ENCODE measurements at places on chromosomes 1 and 21.

- peak; percentile 67 for DNase-seq
Measured at GRCh38 chr1:210448297-210448892, 119.7 kb downstream of the HHAT start.

DNA sequence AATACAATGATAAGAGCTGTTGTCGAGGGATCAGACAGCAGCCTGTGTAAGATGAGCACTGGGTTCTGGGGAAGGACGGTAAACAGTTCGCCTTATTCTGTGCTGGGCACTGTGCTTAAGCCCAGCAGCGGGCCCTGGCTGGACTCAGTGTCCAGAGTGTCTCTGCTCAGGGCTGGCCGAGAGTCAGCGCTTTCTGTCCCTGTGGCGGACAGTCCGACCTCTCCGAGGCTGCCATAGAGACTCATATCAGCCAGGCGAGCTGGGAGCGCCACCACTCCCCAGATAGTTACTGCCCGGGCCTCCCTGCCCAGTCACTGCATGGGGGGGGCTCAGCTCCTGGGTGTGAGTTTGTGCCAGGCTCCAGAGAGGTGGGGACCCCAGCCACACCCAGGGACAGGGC lies 14.7 kb upstream of the NPHP4 start:
- no peak for DNase-seq

- no peak for DNase-seq
Measured at GRCh38 chr1:66401244-66401643, 132.7 kb upstream of the SGIP1 start.

GRCh38 chr1:60394436-60394835 lies 320.9 kb upstream of the C1orf87 start:
- peak; percentile 4 for DNase-seq

DNA sequence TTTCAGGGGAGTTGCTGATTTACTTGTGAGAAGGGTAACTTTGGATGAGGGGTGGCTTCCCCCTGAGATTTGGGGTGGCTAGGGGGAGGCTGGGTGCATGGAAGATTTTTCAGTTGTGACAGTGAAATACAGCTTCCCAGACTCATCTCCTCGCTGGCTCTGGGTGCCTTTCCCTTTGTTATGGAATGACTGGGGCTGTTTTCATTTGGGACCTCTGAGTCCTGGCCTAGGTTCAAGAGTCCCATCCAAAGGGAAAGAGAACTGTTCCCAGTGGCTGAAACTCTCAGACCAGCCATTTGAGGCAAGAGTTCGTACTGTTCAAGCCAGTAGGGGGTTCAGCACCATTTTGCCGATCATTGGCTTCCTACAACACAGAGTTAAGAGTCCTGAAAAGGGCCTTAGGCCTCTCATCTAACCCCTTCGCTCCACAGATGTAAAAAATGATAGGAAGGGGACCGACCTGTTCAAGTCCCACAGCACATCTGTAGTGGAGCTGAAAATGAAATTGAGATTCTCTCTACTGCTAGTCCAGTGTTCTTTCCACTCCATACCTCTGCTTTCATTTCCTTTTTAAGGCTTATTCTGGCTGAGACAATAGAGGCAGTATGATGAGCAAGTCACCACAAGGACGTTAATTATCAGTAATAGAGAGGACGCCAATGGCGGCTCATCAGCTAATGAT lies 958 bp downstream of the DDR2 start:
- DNase-seq = peak; percentile 68

DNA sequence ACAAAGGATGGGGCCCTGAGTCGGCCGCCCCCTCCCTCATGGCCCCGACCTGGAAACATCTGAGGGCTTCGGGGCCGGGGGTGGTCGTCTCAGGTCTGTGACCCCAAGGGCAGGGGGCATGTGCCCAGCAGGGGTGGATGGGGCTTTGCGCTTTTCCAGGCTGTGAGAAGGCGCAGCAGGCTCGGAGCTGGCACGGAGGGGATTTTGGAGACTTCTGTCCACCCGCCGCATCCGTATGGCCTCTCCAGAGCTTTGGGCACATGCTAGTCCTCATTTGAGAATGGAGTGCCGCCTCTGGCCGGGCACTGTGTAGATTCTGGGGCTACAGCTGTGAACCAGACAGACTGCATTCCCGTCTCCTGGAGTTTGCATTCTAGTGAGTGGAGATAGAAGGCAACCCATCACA lies 66.1 kb upstream of the WNT4 start:
- no peak for DNase-seq

GRCh38 chr1:162229549-162229948 lies 147.1 kb downstream of the SPATA46 start:
- DNase-seq = no peak

DNA sequence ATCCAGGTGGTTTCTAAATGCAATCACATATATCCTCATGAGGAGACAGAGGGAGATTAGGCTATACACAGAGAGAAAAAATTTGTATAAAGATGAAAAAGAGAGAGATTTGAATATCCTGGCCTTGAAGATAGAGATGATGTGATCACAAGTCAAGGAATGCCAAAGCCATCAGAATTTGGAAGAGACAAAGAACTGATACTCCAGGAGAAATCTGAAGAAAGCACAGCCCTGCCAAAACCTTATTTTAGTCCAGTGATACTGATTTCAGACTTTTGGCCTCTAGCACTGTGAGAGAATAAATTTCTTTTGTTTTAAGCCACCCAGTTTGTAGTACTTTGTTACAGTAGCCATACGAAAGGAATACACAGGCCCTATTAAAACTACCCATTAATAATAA lies 33.4 kb downstream of the DOCK7 start:
- DNase-seq = no peak

DNA sequence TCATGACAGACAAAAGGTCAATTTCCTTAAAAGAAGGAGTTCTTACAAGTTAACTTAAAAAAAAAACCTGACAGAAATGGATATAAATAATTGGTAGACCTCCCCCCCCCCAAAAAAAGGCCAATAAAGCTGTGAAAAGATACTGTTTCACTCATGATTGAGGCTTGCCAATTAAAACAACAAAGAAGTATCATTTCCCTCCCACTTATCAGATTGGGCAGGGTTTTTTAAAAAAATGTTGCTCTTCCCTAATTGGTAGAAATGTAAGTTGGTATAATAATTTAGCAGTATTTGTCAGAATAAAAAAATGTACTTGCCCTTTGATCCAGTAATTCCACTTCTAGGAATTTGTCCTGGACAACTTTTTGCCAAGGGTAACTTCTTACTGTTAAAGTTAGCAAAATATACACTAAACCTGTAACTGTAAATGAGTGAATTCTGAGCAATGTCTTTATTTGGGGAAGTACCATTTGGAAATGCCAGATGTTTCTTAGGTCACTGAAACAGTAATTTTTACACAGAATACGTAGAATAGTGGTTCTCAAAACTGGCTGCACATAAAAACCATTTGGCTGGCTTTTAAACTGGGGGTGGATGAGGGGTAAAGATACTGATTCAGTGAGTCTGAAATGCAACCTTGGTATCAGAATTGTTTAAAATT lies 17.5 kb downstream of the RNF2 start:
- peak; percentile 66 for DNase-seq

GRCh38 chr1:36161641-36162531 lies 5.9 kb downstream of the MAP7D1 start:
- peak; percentile 46 for DNase-seq

- DNase-seq = peak; percentile 52
Measured at GRCh38 chr1:55007625-55008024, 8.9 kb downstream of the BSND start.

- DNase-seq = no peak
Measured at GRCh38 chr1:117590273-117590925, 15.4 kb upstream of the TENT5C start.

DNA sequence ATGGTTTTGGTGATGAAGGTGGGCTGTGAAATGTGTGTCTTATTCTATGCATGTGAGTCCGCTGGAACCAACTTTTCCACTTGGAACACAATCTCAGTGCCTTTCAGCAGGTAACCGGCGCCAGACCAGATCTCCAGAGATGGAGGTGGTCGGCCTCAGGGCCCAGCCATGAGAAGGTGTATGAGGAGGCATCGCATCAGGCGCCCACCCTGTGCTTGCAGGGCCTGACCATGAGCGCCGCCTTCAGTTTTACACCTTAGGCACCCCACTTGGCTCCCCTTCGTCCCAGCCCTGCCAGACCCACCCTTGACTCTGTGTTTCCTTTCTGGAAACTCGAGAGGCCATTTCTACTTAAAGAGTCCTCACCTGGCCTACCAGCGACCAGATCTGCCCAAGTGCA lies 48.6 kb upstream of the ATF3 start:
- DNase-seq = no peak

DNA sequence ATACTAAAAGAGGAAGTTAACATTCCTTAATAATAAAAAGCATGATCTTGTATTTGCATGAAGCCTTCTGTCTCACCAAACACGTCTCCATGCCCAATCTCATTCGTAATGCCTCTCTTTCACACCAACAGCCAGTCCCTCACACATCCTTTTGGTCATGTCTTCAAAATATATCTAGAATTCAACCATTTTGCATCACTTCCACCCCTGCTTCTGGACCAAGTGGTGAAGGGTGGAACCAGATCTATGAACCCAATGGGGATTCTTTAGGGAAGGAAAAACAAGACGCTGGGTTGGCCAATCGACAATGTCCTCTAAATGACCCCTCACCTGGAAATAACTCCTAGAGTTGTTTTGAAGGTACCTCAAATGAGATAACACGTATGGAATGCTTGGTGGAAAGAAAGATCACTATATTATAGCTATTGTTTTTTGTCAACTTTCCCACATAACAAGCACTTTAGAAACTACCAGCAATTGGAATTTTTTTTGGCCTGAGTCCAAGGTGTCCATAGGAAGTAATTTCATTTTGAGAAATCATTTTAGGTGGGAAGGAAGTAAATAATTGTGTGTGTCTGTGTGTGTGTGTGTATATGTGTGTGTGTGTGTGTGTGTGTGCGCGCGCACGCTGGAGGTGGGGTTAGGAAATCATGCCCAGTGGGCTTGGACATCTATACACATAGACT lies at the start of gene KCNA10:
TSS of gene KCNA10 (minus strand) at position 51 of the 686 bp plus-strand sequence. CDS start 388 bp downstream, outside the sequence.
- DNase-seq = no peak

Measured in fibroblast of mammary gland (primary cell).